ENCODE measurements at places on chromosomes 16 and 17.

GRCh38 chr17:65823713-65824112 is 262.3 kb upstream of the AXIN2 start:
- no peak for DNase-seq

- no peak for DNase-seq
Observed at GRCh38 chr16:59665618-59666220, 931.6 kb upstream of the GOT2 start.

DNA sequence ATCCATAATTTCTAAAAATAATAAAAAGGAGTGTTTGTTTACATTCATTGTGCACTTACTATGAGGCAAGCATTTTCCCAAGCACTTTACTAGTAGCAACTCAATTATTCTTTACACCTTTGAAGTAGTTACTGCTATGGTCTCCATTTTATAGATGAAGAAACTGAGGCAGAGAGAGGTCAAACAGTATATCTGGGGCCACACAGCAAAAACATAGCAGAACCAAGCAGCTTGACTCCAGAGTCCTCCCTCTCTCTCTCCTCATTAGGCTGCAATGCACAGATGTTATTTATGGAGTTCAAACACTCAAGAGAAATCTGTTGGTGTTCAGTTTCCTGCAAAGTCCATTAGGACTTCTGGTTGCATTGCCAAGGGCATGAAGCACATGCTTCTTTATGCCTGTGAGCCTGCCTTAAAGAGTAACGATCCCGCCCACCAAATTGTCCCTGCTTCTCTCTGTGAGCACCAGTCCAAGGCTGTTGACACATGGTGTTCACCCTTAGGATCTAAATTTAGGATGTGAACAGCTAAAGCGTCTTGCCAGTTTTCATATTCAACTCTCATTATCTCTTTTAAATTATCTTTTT is 44.0 kb downstream of the GPRC5B start:
- no peak for DNase-seq

DNA sequence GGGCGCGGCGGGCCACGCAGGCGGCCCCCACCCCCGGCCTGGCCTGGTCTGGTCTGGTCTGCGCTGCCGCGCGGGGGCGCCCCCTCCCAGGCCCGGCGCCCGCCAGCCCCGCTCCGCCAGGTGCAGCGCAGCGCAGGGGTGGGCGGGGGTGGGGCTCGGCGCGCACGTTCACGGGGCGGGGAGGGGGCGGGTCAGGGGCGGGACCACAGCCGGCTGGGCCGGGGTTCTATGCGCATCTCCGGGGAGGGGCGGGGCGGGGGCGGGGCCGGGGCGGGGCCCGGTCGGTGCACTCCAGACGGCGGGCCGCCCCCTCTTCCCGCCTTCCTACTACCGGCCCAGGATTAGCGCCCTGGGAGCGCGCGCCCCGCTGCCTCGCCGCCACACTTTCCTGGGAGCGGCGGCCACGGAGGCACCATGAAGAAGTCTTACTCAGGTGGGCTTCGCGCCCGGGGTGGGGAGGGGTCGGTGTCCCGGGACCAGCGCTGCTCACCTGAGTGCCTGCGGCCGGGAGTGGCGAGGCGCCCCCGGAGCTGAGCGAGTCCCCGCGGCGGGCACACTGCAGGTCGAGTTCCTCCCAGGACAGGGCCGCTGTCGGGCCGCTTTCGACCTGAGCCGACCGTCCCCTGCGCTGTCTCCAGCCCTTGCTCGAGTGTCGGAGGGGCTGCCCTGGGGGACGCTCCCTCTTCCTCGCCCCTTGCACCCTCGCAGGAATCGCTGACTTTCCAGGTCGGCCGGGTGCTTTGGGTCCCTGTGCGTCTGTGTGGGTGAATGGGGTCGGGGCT is 140.5 kb downstream of the SEC14L1 start:
- peak; percentile 85 for DNase-seq

- DNase-seq = no peak
Observed at GRCh38 chr16:86757704-86758040, 179.3 kb downstream of the FOXL1 start.

DNA sequence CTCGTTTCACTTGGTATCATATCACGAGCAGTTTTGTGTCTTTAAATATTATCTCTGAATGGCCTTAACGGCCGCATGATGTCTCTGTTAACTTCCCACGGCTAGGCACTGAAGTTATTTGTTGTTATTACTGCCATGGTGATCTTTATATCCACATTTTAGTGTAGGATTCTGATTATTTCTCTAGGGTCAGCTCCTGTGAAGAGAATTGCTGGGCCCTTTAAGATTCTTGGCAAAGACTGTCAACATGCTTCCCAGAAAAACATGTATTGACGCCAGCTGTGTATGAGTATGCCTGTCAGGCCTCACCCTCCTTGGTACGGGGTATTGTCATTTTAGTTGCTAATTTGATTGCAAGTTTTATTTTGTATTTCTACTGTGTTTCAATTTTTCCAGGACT is 263.5 kb downstream of the SNX29 start:
- DNase-seq = peak; percentile 88

- DNase-seq = peak; percentile 92
Observed at GRCh38 chr16:14501331-14502255, 128.5 kb downstream of the PARN start.

- DNase-seq = no peak
Observed at GRCh38 chr16:48361540-48362144, 23.6 kb downstream of the SIAH1 start.

- DNase-seq = no peak
Observed at GRCh38 chr17:73968680-73969079, 234.8 kb upstream of the RPL38 start.

GRCh38 chr16:70162041-70162451 is 11.5 kb upstream of the CLEC18C start:
- peak; percentile 91 for DNase-seq

- peak; percentile 13 for DNase-seq
Observed at GRCh38 chr17:59769887-59770286, 62.4 kb downstream of the VMP1 start.

GRCh38 chr16:71327720-71328119 is 30.8 kb upstream of the CALB2 start:
- no peak for DNase-seq

DNA sequence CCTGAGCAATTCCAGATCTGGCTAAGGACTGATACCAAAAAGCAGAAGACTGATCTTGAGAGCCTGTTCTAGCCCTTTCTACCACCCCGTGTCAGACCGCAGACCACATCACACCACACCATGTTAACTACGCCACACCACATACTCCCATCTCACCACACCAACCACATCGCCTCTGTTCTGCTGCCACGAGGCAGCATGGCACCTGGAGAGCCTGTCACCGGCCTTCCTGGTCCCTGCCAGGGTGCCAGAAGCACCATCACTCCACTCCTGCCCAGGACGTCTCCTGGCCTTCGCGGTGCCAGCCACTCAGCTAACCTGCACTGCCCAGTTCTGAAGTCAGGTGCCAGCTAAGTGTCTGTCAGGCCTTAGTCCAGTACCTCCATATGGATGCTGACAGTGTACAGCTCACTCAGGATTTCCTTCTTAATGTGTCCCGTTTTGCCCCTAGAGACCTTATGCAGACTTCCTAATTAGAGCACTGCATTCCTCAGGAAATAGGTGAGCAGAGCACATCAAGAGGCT is 37.2 kb upstream of the BCAR1 start:
- no peak for DNase-seq

DNA sequence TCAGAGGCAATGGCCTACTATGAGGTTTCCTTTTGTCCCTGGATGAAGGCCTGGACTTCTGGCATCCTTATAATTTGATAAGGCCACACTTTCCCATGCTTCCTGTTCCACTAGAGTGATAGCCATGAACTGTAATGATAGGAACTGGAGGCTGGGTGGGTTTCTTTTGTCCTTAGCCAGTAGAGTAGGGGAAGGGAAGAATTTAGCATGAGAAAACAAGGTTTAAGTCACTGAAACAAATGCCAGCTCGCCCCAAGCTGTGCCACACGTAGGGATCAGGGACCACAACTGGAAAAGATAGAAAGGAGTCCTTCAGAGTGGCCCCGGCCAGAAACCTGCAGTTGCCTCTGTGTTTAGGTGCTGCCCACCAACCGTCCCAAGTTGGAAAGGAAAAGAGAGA is 80.9 kb upstream of the C17orf78 start:
- DNase-seq = no peak

GRCh38 chr17:1590029-1590746 is 27.6 kb upstream of the PITPNA start:
- DNase-seq = peak; percentile 93

- DNase-seq = no peak
Observed at GRCh38 chr16:17266608-17267313, 204.0 kb downstream of the XYLT1 start.

GRCh38 chr17:75683583-75683982 is 16.4 kb downstream of the SAP30BP start:
- peak; percentile 38 for DNase-seq

DNA sequence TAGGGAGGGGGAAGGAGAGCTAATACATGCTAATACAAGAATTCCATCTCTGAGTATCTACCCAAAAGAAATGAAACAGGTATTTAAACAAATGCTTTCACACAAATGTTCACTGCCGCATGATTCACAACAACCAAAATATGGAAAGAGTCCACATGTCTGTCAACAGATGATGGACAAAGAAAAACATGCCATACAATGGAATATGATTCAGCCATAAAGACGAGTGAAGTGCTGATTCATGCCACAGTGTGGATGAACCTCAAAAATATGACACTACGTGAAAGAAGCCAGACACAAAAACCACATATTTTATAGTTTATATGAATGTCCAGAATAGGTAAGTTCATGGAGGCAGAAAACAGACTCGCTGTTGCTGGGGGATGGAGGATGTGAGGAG is 321.4 kb downstream of the FOXL1 start:
- no peak for DNase-seq

GRCh38 chr16:71873199-71873598 is 10.8 kb downstream of the ZNF821 start:
- no peak for DNase-seq

DNA sequence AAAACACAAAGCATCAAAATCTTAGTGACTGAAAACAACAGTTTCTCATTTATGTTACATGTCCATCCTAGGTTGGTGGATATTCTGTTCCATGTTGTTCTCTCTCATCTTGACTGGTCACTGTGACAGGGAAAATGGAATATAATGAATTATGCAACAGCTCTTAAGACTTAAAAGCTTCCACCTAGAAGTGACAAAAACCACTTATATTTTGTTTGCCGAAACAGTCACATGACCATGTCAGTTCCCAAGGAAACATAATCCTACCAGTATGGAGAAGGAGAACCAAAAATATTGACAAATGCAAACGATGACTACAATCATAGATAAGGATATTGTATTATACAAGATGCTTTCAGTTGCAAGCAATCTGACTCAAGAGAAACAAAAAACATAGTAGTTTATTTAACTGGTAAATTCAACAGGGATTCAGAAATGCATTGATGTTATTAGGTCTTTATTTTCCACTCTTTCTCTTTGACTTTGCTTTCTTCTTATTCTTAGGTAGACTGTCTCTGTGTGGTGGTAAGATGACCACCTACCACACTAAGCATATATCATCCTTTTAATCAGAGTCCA is 103.8 kb downstream of the SSH2 start:
- no peak for DNase-seq

- DNase-seq = peak; percentile 94
Observed at GRCh38 chr17:2949469-2950044, 113.8 kb downstream of the OR1D5 start.

DNA sequence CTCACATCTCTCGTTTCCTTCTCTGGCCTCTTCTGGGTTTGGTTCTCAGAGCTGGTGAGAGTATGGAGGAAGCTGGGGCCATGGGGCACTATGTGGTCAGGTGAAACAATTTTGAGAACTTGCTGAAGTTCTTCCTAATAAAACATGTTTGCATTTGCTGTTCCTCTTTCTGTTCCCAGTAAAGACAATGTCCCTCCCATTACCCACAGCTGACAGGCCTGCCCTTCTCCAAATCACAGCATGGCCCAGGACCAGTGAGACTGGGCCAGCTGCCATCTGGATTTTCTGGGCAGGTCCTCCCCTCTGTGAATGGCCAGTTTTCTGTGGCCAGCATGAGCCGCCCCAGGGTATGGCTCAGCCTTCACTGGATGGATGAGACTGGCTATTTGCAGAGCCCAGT is at the start of gene CD300H:
Gene CD300H (minus strand): TSS at position 113 of the 400 bp plus-strand sequence.
- DNase-seq = no peak

DNA sequence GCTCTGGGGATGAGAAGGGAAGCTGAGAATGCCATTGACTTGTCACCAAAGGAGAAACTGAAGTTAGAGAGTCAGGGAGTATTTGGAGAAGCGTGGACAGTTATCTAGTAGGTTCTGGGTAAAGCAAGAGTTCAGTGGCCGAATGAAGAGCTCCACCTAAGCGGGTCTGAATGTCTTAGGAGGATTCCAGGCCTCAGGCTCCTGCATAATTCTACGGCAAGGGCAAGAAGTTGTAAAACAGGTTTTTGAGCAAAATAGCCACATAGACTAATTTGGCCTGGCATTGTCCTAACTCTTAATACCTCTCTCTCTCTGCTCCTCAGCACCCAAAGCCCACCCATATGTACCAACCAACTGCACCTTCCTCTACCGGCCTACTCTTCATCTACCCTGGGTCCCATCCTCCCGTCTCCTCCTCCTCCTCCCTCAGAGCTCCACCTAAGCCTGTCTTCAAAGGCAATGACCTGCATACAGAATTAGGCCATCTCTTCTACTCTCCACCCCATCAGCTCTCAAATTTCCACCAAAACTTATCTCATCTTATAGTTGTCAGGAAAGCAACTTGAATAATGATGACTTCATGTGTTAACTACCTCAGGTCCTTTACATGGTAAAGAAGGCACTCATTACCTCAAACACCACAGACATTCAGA is 42.0 kb upstream of the KCNJ2 start:
- no peak for DNase-seq

DNA sequence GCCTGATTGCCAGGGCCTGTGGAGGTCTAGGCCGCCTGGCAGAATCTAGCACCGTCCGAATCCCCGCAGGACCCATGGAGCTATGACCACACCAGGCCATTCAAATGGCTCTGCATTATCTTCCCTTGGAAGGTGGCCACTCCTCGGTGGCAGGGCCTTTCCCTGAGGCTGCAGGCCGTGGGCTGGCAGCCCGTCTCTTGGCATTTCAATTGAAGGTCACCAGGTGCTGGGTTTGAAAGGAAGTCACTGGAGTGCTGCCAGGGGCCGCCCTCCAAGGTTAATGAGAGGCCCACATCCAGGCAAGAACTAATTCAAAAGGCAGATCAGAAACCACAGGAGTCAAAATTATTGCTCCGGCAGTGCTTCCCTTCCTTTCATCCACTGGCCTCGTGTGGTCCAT is 27.7 kb upstream of the CACNG5 start:
- DNase-seq = no peak

GRCh38 chr16:83912519-83913244 is 13.8 kb downstream of the MLYCD start:
- DNase-seq = no peak
